ENCODE measurements at places on chromosomes 7 and 10.

DNA sequence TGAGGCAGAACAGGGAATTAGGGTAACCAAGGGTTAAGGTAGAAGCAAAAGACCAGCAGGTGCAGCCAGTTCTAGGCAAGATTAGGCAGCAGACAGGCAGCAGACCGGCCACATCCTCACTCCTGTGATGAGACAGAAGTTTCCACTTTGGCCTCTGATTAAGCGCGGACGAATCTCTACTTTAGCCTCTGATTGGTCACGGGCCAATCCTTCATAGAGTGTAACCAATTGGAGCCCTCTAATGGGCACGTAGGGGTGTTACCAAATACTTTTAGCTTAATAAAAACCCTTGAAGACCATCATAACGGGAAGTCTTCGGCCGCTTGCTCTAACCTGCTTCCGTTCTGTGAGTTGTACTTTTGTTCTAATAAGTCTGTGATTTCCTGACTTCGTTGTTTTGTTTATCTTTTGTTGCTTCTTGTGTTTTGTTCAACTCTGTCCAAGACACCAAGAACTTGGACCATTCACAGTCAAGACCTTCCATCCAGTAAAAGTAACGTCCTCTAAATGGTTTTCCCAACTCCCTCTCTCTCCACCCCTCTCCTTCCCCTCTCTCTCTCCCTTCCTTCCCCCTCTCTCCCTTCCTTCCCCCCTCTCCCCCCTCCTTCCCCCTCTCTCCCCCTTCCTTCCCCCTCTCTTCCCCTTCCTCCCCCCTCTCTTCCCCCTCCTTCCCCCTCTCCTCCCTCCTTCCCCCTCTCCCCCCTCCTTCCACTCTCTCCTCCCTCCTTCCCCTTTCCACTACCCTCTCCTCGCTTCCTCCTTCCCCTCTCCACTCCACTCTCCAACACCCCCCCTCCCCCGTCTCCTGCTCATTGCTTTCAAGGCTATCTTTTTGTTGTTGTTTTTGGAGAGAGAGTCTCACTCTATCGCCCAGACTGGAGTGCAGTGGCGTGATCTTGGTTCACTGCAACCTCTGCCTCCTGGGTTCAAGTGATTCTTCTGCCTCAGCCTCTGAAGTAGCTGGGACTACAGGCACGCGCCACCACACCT lies 13.2 kb upstream of the MALSU1 start:
- no peak for DNase-seq

DNA sequence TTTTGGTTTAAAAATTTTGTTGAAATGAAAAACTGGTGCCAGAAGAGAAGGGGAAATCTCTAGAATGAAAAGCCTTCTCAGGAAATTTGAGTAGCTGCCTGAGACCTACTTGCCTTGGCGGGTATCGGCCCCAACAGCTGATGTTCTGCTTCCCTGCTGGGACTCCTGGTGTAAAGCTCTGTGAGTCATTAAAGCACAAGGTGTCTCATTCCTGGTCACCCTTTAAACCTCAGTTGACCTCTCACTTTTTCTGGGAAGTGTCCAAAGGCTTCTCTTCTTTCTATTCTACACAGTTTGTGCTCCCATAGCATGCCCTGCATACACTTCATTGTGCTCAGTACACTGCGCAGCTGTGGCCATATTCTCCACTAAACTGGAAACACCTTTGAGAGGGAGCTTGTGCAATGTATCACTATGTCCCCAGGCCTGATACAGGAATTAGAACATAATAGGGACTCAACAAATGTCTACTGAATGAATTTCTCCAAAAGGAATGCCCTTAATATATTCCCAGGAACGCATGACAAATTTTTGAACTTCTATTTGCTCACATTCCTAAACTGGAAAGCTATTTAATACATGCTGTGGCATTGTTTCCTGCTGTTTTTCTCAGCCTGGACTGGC lies 303.9 kb downstream of the SDHAF3 start:
- no peak for DNase-seq

GRCh38 chr7:36167403-36168050 lies 14.5 kb downstream of the EEPD1 start:
- no peak for DNase-seq

DNA sequence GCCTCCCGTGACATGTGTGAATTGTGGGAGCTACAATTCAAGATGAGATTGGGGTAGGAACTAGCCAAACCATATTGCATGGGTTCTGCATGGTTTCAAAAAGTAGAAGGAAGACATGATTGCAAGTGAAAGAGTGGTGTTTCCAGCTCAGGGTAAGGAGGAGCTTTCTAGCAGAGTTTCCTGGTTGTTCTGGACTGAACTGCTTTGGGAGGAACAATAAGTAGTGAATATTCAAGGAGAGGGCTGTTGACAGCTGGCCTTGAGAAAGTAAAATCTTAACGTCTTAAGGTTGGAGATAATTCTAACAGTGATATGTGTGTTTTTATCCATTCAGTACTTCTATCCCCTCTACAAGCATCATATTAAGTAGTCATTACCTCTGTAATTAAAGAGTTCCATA lies 62.2 kb upstream of the PRKG1 start:
- no peak for DNase-seq

DNA sequence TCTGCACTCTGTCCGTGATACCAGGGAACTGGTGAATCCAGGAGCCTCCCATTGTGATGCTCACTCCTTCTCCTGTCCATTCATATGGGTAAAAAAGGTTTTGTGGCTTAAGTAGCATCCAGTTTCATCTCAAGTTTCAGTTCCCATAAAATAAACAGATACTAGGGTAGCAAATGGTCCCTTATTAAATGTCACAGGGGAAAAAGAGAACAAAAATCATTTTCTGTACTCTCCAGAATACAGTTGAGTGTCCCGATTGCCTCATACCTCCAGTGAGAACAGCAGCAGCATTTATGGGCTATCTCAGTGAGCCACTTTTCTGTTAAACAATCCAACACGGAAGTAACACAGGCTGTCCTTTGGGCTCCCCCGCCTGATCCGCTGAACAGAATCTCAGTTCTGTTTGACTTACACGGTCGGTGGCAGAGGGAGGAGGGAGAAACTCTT lies 179.6 kb downstream of the CELF2 start:
- DNase-seq, result no peak

GRCh38 chr7:42021631-42022030 lies 215.4 kb downstream of the GLI3 start:
- no peak for DNase-seq

GRCh38 chr10:132185601-132186487 lies 904 bp upstream of the DPYSL4 start:
- DNase-seq, result peak; percentile 63

DNA sequence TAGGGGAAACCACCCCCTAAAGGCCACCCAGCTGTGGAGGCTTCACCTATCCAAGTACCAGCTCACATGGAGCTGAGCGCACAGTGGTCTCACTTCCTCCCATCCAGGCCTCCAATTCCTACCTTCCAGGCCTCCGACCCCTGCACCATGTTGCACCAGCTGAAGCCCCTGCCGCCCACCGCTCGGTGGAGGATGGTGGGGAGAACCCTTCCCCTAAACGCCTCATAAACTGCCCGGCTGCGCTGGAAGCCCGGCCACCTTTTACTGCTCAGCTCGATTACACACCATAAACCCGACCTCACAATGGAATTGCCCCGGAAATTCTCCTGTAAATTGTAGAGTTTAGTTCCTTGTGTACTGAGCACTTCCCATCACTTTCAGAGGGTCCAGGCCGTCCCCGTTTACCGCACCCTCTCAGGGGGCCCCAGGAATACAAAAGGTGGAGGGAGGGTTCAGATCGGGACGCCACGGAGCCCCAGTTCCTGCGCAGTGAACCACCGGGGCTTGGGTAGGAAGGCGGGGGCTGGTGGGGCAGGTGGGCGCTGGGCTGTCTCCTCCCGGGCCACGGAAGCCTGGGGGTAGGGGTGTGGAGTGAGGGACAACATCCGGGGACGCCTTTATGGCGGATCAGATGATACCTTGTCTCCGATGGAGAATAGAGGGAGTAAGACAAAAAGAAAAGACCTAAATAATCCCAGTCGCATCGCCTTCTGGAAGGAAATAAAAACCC lies 1.4 kb upstream of the HOXA7 start:
- DNase-seq, result peak; percentile 46

DNA sequence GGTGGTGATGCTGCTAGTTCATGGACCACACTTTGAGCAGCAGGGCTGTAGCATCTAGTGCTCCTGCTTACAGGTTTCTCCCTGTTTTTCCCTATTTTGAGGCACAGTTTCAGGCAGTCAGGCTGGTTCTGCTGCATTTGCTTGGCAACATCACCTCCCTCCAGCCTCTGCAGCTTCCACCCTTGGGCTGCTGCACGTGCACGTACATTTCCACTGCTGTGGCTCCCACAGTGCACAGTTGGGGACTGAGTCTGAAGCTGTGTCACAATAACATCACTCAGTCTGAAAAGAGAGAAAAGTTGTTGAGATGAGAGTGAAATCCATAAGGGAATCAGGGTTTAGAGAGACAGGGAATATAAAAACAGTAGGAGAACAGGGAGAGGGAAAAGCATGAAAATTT lies 230.7 kb upstream of the FZD1 start:
- no peak for DNase-seq

DNA sequence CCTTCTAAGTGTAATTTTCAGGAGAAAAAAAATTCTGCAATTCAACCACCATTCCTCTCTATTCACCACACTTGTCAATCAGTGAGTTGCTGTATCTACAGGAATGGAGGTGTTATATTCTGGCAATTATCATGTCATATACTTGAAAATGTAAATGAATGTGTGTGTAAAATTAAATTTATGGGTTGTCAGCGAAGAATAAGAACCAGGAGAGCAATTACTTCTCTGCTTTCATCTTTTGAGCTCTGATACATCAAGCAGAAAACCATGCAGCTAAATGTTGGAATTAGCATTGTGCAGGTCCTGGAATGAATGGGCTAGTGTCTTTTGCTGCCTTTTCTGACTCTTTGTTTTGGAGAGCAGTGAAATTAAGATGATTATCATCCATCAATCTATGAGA lies 207.6 kb downstream of the FOXP2 start:
- DNase-seq, result no peak

- DNase-seq, result no peak
These were observed 918 bp downstream of the PILRB start for GRCh38 chr7:100358857-100359212.

DNA sequence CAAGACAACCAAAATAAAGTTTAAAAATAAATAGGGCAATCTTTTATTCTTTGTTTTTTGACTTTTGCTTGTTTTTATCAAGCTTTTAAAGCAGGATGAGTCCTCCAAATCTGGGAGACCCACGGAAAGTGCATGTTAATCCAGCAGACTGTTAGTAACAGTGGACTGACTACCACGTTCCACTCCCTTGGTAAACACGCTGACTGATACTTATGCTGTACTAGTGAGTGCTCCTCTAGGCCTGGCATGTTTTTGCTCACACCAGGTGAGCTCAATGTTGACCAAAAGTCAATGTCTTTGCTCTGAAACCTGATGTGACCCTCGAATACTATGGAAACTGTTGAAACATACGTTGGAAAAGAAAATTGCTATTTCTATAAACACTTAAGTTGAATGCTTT lies 88.4 kb downstream of the KIAA1549 start:
- DNase-seq, result no peak

DNA sequence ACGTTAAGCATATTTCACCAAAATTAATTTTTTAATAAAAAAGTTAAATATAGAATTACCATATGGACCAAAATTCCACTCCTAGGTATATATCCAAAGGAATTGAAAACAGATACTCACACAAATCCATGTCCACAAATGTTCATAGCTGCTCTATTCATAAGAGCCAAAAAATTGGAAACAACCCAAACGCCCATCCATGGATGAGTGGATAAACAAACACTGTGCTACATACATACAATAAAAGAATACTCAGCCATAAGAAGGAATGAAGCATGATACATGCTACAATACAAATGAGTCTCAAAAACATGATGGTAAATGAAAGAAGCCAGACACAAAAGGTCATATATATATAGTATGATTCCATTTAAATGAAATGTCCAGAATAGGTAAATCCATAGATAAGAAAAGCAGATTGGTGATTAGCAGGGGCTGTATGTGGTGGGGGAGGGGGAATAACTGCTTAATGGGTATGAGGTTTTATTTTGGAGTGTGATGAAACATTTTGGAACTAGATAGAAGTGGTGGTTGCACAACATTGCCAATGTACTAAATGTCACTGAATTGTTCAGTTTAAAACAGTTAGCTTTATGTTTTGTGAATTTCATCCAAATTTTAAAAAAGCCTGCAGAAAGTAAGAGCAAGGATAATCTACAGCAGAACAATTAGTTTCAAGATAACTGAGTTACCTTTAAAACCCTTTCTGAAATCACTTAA lies 101.2 kb upstream of the EFCAB10 start:
- no peak for DNase-seq

- peak; percentile 75 for DNase-seq
These were observed 373 bp downstream of the PAXIP1 start for GRCh38 chr7:155002411-155003091.

GRCh38 chr10:12782537-12782936 lies 219.0 kb downstream of the CCDC3 start:
- DNase-seq, result peak; percentile 38

All from ACHN (cell line).